Caco-2 (cell line): ENCODE measurements at places on chromosomes 7 and 10.

DNA sequence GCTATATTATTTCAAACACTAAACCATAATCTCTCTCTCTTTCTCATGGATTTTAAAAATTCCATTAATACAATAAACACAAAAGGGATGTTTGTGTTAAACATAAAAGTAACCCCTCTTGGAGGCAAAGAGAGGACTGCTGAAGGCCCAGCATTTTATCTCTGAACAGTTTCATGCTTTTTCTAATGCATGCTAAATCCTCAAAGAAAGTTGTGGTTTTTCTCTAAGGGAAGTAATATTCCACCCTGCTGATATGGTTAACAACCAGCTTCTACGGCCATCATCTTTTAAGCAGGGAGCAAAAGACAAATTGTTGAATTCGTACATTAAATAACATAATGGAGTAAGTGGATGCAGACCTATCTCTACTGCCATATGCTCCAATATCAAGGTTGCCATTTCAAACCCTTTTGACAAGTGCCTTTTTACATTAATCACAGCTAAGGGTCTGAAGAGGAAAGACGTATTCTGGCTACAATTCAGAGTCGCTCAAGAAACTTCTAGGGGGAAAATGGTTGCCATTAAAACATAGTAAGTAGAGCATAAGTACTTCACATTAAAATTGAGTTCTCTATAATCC lies 103.1 kb downstream of the SLC25A13 start:
- no peak for DNase-seq

DNA sequence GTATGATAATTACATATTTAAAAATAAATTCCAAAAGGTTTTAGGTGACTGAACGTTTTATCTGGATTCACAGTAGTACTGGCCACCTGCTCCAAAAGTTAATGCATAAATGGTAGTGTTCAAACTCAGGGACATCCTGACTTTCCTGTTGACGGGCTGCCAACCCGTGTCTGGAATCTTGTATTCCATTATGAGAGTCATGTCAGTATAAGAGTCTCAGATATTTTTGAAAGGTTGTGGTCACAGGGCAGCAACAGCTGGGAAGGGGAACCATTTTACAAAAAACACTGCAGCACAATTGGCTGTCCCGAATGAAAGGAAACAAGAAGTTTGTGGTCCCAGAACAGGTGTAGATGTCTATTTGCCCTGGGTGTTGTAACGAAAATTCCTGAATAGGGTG lies 2.8 kb downstream of the TDRD1 start:
- no peak for DNase-seq

DNA sequence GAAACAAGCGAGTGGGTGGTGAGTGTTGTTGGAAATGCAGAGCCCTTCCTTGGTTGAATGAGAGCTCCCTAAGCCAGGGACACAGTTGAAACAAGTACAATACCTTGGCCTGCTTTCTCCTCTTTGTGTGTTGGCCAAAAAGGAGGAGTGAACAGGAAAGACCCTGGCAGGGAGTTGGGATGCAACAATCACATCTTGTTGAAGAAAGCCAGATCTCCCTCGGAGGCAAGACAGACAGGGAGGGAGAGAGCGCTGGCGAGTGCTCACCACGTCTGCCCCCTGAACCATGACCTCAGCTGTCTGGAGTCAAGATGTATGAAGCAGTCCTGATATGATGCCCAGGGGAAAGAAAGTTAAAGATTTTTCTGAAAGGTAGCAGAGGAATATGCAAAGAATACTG lies 66.8 kb downstream of the ADAM12 start:
- DNase-seq, result no peak

GRCh38 chr7:134931487-134931886 lies 54.8 kb upstream of the AGBL3 start:
- no peak for DNase-seq

- DNase-seq, result no peak
Measured at GRCh38 chr10:75493464-75493863, 62.0 kb downstream of the LRMDA start.

GRCh38 chr7:91343420-91343960 lies 79.3 kb downstream of the FZD1 start:
- DNase-seq, result no peak
